ENCODE measurements at places on chromosomes 7 and 10.

DNA sequence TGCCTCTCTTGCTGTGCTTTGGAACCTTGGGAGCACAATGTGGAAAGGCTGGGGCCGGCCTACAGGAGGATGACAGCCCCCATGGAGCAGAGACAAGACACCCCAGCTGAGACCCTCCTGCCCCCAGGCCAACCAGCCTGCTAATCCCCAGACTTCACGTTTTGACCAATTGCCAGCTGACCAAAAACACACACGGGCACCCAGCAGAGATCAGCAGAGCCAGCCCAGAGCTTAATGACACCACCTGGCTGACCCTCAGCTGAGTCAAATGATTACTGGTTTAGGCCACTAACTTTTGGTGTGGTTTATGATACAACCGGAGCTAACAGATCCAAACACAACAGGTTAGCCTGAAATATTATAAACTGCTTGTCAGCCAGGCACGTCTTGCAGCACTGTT is 111.2 kb upstream of the KIF5B start:
- no peak for DNase-seq

GRCh38 chr7:1052031-1052818 is 7.9 kb downstream of the GPR146 start:
- no peak for DNase-seq

- DNase-seq = no peak
Observed at GRCh38 chr7:101426303-101427011, 63.8 kb downstream of the COL26A1 start.

DNA sequence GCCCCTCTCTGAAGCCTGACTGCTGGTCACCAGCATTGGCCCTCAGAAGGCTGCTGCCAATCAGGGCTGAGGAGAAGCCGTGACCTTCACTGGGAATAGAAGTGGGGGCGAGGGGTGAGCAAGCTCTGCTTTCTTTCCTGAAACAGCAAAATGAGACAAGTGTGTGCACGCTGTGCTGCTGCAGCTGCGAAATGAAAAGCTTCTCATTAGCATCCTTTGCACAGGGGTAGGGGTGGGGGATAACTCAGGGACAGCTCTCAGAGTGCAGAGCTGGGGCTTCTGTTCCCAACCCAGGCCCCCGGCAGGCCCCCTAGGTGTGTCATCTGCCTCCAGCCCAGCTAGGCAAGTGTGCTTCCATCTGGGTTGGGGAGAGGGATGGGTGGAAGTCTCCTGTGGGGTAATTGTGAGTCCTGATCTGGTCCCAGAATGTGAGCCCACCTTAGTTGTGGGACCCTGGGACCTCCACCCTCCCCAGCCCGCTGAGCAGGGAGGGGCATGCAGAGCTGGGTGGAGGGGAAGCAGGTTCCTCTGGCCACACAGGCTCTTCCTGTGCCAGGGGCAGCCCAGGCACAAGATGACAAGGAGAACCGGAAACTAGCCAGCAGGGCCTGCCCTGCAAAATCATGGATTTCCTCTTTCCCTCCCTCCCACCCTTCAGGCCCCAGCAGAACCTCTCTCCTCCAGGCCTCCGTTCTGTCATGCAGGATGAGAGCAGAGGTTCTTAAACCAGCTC is 22.2 kb downstream of the ZNF467 start:
- DNase-seq = no peak

DNA sequence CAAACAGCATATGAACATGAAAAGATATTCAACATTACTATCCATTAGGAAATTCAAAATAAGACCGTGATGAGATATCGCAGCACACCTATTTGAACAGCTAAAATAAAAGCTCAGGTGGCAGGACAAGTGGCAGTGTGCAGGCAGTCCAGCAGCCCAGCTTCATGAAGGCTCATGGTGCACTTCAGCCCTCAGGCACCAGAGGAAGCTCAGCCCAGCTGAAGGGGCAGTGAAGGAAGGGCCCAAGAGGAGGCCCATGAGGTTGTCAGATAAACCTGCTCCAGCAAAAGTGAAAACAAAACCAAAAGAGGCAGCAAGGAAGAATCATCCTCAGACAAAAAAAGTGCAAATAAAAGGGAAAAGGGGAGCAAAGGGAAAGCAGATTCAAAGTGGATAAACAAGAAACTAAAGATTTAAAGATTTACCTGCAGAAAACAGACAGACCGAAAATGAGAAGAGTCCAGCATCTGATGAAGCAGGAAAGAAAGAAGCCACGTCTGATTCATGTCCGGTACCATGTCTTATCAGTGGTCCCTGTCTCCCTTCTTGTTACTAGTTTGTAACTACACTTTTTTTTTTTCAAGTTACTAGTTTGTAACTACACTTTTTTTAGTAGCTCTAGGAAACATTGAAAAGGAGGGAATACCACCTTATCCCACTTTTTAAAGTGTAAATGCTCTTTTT is 15.0 kb upstream of the FAM24B start:
- DNase-seq = no peak

- peak; percentile 61 for DNase-seq
Observed at GRCh38 chr7:149126662-149127266, 640 bp upstream of the ZNF425 start.

GRCh38 chr10:133260895-133261725 is 15.6 kb downstream of the ADAM8 start:
- no peak for DNase-seq

- no peak for DNase-seq
Observed at GRCh38 chr10:15370212-15370855, 755 bp downstream of the FAM171A1 start.
